ENCODE measurements at places on chromosomes 11 and 22. TPM values are rescaled to one million over a fixed set of nuclear protein-coding genes. Genes with fewer than 3 reads are reported as not detected.
A peak's percentile ranks its signal among the peaks of the same experiment; 100 is the strongest.

CECR2 gene
- 12.0 TPM for total RNA-seq

OR51S1 gene
- not detected for total RNA-seq

IGSF9B gene
- 0.13 TPM for total RNA-seq

BATF2 gene
- total RNA-seq = 2.4 TPM

OR6A2 gene
- total RNA-seq = not detected

GRCh38 chr11:69013009-69013951 is at the start of gene MRGPRF:
Gene MRGPRF, minus strand, starts transcription at chr11:69013246. Its CDS starts 3,345 bp downstream, at chr11:69009901.
- DNase-seq = no peak

GRCh38 chr22:32900886-32901635 is 99.6 kb downstream of the TIMP3 start:
- no peak for DNase-seq

DNA sequence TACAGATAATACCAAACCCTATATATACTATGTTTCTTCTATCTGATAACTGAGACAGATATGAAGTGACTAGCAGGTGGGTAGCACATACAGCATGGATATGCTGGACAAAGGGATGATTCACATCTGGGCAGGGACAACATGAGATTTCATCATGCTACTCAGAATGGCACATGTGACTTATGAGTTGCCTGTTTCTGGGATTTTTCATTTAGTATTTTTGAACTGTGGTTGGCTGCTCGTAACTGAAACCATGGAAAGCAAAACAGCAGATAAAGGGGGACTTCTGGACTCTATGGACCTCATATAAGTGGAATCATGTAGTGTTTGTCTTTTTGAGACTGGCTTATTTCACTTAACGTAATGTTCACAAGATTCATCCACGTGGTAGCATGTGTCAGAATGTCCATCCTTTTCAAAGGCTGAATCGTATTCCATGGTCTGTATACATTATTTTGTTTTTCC is 883.0 kb downstream of the TBC1D22A start:
- no peak for DNase-seq

GRCh38 chr11:75737314-75737713 is 19.7 kb downstream of the MOGAT2 start:
- peak; percentile 81 for DNase-seq

GRCh38 chr11:640021-640706 is 3.1 kb downstream of the DRD4 start:
- DNase-seq = no peak

- DNase-seq = no peak
Measured at GRCh38 chr22:43099095-43099494, 9.9 kb upstream of the TTLL1 start.

DNA sequence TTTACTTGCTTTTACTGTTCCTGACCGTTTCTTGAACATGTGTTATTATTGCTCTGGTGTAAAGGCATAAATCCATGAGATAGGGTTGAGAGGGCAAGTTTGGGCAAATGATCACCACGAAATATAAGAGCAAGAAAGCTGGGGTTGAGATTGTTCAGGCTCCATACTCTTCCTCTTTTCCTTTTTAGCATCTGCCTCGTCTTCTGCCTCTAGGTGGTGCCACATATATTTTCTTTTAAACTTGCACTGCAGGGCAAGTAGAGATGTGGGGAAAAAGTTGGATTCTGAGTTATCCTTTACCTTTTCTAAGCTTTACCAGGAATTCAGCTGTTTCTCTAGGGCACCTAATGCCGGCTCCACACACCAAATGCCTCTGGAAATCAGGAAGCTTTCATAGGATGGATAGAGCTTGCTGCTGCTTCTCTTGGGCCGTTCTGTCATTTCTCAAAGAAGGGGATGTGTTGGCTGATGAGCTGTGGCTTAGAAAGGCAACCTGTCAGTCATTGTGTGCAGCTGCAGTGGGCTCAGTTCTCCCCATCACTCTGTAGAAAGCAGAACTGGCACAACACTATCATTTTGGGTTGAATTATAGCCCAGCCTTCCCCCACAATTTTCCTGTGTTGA is 98.2 kb downstream of the LDLRAD3 start:
- DNase-seq = no peak

- no peak for DNase-seq
Measured at GRCh38 chr22:38401336-38402084, 53.5 kb downstream of the KCNJ4 start.

- no peak for DNase-seq
Measured at GRCh38 chr11:98679673-98680072, 341.1 kb upstream of the CNTN5 start.

GRCh38 chr11:2481253-2481652 is 36.4 kb downstream of the KCNQ1 start:
- no peak for DNase-seq

- no peak for DNase-seq
Measured at GRCh38 chr11:18248561-18248960, at the start of gene SAA2. Gene SAA2, minus strand, starts transcription at chr11:18248668. Its CDS starts 657 bp downstream, at chr11:18248011.

- DNase-seq = no peak
Measured at GRCh38 chr11:5129457-5129877, 8.7 kb downstream of the OR52A5 start.

DNA sequence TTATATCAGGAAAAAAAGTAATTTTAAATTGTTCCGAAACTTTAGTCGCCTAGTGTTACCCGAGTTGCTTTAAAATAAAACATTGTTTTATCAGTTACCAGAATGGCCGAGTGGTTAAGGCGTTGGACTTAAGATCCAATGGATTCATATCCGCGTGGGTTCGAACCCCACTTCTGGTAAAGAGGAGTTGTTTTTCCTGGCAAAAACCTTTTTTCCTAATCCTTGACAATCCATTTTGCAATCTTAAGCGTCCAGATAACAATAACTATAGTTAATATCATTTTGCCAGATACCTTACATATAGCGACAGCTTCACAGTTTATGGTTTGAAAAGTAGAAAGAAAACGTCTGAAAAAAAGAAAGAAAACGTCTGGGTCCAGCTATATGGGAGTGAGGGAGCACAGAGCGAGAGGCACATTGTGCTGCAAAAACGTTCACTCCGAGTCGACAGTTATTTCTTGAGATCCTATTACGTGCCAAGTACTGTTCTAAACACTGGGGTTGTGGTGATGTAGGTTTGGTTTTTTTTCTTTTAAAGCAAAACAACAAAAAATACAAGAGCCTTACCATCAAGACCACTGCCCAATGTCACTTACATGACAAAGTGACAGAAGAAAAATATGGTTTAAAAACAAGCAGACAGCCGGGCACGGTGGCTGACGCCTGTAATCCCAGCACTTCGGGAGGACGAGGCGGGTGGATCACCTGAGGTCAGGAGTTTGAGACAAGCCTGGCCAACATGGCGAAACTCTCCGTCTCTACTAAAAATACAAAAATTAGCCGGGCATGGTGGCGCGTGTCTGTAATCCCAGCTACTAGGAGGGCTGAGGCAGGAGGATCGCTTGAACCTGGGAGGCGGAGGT is 40.6 kb downstream of the OR4D9 start:
- no peak for DNase-seq

DNA sequence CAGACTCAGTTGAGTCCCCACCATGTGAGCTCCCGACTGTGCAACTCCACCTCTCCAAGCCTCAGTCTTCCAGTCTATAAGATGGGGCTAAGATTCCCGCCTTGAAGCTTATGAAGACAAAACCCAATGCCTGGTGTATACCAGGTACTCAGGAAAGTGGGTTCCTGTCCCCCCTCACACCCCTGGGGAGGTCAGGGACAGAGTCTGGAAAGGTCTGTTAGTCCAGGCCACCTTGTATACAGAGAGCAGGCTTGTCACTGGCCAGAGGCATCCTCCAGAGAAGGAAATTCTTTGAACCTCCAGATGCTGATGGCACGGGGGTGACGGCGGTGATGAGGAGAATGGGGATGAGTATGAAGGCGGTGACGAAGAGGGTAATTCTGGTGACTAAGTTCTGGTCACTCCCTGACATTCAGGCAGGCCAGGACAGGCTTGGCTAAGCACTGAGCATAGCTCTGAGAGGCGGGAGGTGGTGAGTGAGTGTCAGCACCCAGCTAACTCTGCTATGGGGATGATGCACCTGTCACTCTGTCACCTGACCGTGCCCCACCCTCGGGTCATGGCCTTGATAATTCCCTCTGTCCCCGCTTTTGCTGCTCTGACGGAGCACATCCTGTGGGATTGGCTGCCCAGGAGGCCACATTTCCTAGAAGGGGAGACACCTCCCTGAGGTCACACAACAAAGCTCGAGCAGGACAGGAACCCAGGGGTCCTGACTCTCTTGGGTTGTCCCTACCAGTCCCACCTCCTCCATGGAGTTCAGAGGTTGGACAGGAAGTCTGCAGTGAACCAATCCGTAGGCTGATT is 30.9 kb upstream of the CSNK1E start:
- peak; percentile 41 for DNase-seq

- DNase-seq = no peak
Measured at GRCh38 chr11:65500387-65501185, 1.7 kb downstream of the MALAT1 start.

DNA sequence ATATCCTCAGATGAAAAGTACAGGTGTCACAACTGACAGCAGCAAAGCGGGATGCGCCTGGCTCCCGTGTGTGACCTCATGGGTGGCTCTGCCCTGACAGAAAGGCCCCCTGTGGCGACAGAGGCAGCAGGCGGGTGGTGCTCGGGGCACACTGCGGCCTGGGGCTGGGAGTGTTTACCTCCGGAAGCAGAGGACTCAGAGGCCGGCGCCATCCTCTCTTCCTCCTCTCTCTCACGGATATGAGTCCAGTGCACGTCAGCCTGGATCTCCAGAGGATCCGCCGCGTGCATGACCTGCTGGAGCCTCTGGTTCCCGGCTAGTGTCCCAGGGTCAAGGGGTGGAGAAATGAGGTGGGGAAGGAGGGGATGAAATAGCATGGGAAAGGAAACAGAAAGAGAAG is 53.2 kb upstream of the BID start:
- DNase-seq = no peak

GRCh38 chr11:61544466-61544865 is 35.9 kb downstream of the LRRC10B start:
- no peak for DNase-seq
